CD4-positive, alpha-beta memory T cell (primary cell): ENCODE measurements at places on chromosomes 6 and 20. TPM values are rescaled to one million over a fixed set of nuclear protein-coding genes. Genes with fewer than 3 reads are reported as not detected.

The LY6G6C gene
- polyA plus RNA-seq, result not detected

The RBM24 gene
- not detected for polyA plus RNA-seq

The MOXD1 gene
- polyA plus RNA-seq, result not detected

The PPP1R16B gene
- polyA plus RNA-seq, result 36.7 TPM

The B3GAT2 gene
- polyA plus RNA-seq, result 0.37 TPM

The GPRC6A gene
- polyA plus RNA-seq, result not detected

The LY6G6F gene
- not detected for polyA plus RNA-seq

The ADGB gene
- polyA plus RNA-seq, result not detected

The PBOV1 gene
- polyA plus RNA-seq, result not detected

The PERP gene
- polyA plus RNA-seq, result 6.8 TPM

DNA sequence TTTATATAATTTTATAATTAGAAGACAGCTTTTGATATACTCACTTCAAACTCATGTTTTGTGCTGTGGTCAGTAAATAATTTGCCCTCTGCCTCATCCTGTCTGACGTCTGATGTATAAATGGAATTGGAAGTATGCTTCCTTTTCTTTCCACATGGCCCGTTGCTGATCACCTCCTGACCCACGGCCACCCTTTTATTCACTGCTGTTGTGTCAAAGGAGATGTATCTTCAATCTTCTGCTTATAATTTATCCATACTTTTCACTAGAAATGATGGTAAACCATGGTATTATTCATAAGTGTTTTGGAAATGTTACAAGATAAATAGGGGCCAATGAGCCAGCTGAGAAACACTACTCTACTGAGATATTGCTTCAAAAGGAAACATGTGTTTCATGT, 841.8 kb downstream of the PHF3 start:
- no peak for DNase-seq

DNA sequence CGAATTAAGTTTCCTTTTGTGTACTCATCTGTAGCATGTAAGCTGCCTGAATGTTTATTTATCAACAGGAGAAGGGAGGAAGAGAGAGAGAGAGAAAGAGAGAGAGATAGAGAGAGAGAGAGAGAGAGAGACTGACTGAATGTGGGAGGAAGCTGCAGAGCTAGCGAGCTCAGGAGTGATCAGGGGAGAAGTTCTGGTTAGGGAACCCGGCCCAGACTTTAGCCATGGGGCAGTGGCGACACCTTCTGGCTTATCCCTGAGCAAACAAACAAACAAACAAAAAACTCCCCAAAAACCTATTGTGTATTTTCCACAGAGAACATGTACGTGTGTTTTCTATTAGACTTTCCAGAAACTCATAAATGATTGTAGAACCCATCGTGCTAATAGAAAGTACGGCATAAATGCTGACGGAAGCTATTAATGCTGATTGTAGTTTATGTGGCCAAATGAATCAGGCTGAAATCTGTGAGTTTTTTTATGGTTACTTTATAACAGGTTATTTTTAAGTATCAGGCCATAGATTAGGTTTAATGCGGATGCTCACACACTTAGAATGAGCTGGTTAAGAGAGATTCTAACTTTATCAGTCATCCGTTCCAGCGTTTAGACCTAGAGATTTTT, 92.8 kb downstream of the CLIC5 start:
- peak; percentile 44 for DNase-seq

- no peak for DNase-seq
Measured at GRCh38 chr6:48563433-48563832, 452.4 kb upstream of the PTCHD4 start.

DNA sequence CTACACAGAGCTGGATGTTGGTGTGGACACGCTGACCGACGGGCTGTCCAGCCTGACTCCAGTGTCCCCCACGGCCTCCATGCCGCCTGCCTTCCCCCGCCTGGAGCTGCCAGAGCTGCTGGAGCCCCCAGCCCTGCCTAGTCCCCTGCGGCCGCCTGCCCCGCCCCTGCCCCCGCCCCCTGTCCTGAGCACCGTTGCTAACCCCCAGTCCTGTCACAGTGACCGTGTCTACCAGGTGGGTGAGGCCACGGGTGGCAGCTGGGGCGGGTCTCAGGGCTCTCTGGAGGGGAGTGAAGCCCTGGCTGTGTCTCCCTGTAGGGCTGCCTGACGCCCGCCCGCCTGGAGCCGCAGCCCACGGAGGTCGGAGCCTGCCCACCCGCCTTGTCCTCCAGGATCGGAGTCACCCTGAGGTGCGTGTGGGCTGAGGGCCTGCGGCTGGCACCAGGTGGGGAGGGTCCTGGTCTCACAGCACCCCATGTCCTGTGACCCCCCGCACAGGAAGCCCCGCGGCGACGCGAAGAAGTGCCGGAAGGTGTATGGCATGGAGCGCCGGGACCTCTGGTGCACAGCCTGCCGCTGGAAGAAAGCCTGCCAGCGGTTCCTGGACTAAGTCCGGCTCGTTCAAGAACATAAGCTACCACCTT, 2.9 kb downstream of the SLC2A4RG start:
- DNase-seq, result no peak

DNA sequence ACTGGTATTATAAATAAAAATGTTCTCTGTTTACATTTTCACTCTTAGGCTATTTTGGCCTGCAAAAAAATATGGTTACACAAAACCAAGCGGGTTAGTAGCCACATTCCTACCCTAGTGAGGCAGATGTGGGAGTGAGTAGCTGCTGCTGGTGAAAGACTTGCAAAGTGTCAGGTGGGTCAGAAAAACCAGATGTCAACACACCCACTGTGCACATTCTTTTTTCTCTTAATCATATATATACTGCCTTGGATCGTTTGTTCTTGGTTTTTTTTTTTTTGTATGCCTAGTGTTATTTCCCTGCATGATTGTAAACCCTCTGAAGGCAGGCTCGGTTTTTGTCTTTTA, 68.0 kb upstream of the TFB1M start:
- no peak for DNase-seq

DNA sequence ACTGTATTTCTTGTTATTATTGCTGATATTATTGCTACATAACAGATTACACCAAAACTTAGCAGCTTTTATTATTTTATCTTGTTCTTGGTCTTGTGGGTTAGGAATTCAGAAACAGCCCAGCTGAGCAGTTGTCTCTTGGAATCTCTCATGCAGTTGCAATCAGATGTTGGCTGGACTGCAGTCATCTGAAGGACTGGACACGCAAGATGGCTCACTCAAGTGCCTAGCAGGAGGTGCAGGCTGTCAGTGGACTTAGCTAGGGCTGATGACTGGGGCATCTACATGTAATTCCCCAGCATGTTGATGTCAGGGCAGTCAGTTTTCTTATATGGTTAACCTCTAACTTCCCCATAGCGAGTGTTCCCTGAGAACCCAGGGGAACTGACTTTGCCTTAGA, 128.6 kb upstream of the PLCB4 start:
- no peak for DNase-seq

GRCh38 chr6:48073976-48074767, 36.8 kb downstream of the PTCHD4 start:
- DNase-seq, result no peak

DNA sequence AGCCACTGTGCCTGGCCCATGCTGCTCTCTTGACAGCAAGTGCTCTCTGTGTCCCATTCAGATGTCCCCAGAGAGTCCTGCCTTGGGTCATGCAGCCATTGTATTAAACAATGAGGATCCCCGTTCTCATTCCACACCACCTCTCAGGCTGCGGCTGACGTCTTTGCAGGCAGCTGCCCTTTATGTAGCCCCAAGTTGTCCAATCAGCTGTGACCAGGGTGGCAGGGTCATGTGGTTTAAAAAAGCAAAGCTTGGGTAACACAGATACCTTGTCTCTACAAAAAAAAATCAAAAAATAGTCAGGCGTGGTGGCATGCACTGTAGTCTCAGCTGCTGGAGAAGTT, 13.2 kb downstream of the GCNT2 start:
- DNase-seq, result no peak

DNA sequence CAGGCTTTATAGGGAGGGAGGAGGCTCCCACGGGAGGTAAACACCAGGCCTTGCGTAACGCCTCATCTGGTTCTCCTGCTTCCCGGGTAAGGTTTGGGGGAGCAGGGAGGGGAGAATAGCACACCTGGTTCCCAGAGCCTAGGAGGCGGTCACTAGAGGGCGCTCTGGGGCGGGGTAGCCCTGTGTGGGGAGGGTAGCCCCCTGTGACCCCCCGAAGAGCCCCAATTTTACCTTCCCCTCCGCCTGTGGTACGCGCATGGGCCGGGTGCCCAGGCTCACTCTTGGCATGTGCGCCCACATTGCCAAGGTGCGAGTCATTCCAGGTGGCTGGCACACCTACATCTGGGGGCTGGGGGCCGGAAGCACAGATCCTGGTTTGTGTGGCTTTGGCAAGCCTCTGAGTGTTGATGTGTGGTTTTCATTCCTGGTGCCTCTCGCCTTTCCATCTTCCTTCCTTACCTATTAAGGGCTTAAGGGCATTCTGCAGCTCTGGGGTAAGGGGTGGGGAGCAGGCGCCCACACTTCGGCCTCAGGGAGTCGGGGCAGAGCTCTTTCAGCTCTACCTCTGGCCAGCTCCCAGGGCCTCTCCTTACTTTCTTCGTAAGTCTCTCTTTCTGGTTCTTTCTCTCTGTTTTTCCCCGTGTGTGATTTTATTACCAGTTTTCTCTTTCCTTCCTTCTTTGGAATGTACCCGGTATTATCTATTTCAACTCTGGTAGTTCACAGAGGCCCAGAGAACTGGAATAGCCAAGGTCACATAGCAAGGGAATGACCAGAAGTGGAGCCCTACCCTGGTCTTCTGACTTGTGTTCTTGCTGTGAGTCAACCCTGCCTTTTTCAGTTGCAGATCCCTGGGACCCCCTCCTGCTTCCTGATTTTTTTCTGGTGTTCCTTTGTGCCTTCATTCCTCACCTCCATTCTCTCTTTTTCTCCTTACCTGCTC, 492 bp upstream of the RNF39 start:
- DNase-seq, result no peak

- no peak for DNase-seq
Measured at GRCh38 chr6:31321820-31322219, 35.2 kb downstream of the HLA-B start.

GRCh38 chr20:46253391-46253790, 54.9 kb downstream of the CDH22 start:
- no peak for DNase-seq

DNA sequence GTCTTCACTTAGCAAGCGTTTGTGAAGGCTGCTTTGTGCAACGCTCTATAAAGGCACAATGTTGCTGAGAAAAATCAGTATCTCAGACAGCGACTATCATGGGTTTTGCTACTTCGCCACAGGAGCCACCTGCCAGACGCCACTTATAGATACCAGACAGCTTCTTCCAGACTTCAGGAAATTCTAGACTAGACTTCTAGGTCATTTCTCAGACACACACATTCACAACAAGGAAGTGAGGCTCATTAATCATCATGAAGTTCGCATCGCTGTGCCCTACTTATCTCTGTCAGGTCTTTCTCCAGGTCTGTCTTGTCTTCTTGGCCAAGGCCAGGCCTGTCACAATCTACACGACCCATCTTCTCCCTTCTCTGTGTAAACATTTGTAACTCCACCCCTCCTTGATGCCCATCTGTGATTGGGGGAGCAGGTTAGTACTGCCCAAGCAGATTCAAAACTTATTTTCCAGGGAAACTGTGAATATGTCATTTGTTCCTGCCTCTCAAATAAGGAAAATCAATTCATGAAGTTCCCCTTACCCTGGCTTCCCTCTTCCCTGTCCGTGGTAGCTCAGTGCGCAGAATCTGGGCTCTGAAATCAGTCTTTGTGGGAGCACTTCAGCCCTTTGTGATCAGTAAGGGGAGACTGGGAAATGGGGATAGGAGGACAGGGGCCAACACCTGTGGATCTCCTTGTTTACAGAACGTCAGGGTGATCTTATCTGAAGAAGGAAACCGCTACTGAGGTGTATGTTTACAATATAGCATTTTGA, 115.5 kb downstream of the TNFAIP3 start:
- peak; percentile 25 for DNase-seq

- peak; percentile 65 for DNase-seq
Measured at GRCh38 chr6:87473419-87473903, 687 bp downstream of the SLC35A1 start.

- no peak for DNase-seq
Measured at GRCh38 chr20:24730750-24731149, 218.3 kb upstream of the CST7 start.

DNA sequence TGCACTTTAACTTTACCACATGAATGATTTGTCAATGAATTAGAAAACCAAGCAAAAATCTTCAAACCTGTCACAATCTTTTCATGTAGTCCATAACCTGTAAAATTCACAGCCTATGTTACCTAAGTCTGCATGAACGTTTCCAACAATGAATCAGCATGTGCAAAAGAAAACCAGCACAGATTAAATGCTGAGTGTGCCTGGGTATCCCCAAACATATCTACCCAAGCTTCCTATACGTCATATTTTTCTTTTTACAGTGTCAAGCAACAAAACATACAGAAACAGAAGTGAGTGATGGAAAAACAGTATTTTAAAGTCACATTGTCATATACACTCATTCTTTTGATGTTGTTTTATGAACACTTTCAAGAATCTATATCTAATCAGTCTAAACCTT, 713.5 kb downstream of the RFPL4B start:
- no peak for DNase-seq

GRCh38 chr20:36646678-36647077, 682 bp upstream of the SLA2 start:
- no peak for DNase-seq

- DNase-seq, result no peak
Measured at GRCh38 chr6:110874880-110875547, 429 bp downstream of the AMD1 start.

DNA sequence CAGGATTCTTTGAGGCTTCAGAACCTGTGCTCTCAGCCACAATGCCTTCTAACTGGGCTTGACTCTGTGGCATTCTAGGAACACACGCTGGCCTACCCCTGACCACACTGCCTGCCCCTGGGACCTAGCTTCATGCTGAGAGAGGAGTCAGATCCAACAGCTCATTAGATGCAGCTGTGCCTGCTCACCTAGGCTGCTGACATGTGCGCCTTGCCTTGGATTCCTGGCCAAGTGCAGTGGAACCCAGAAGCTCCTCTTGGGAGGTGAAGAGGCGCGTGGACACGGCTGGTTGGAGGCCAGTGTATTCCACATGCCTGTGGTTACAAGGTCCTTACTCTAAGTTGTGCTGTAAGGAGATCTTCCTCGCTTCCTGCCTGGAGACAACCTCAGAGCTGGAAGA, 24.7 kb upstream of the KCNK16 start:
- DNase-seq, result no peak

DNA sequence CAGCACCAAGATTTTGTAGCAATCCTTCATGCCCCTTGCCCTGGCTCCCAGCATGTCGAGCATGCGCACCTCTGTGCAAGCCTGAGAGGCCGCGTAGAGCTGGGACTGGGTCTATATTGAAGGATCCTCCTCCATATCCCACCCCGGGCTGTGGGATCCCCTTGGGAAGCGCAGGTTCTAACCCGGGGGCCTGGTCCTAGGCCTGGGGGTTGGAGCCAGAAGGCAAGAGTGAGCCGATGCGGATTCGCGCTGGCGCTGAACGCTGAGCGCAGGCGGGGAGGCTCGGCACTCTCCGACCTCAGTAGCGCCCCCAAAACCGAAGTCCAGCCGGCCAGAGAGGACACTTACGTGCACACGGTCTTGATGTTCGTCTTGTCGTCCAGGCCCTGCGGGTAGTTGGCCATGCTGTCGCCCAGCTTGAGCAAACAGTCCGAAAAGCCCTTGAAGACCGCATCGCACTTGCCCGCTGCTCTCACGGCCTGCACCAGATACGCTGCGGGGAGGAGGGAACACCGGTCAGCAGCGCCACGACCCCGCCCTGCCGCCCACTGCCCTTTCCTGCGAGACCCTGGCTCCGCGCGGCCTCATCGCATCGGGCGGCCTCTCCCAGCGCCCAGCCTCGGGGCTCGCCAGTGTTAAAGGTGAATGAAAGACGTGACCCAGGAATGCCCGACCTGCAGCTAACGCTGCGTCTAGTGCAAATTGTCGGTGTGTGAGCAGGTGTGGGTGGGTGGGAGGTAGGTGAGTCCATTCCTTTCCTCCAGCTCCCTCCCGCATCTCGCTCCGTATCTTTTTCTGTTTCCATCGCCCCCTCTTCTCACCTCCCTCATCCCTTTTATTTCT, 4.5 kb downstream of the NRN1 start:
- DNase-seq, result no peak
